ENCODE measurements at places on chromosomes 11 and 22.
A peak's percentile ranks its signal among the peaks of the same experiment; 100 is the strongest.

DNA sequence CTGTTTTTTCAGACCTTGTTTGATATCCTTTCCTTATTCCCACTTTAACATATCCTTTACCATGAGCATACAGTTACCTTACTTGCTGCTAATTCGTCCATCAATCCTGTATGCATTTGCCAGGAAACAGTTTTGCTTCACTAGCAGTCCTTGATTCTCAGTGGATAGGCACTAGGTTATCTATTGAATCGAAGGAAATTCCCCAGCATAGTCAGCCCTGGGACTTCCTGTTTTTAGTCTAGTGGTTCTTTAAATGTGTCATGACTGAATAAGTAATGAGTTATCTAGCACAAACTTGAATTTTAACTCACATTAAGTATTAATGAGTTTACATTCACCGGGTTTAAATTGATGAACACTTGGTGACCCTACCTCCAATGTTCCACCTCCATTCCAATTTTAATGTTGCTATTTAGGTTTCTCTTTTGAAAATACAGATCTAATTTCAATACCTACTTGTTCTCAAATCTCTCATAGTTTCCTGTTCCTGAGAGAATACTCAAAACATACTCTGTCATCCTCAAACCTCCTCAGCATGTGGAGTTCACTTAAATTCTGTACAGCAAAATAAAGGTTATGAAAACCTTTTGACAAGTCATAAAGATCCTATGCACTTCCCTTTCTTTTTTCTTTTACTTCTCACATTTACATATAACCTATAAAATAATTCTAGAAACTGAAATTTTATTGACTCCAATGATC, 1375.1 kb upstream of the TENM4 start:
- DNase-seq, result no peak

DNA sequence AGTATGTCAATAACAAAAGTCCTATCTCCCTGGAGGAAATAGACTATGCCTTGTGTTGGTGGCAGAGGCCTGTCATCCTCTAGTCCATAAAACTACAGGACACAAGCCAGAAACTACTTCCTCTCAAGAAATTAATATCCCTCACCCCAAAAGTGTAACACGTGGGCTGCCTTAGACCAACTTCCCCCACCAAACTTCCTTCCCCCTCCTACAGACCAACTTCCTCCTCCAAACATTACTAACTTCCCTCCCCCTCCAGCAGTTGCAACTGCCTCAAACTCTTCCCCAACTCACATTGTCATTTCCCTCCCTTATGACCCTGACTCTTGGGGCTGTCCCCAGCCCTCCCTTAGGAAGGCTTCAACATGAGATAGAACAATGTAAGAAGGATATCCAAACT, 6.3 kb downstream of the OR52K2 start:
- DNase-seq, result peak; percentile 45

DNA sequence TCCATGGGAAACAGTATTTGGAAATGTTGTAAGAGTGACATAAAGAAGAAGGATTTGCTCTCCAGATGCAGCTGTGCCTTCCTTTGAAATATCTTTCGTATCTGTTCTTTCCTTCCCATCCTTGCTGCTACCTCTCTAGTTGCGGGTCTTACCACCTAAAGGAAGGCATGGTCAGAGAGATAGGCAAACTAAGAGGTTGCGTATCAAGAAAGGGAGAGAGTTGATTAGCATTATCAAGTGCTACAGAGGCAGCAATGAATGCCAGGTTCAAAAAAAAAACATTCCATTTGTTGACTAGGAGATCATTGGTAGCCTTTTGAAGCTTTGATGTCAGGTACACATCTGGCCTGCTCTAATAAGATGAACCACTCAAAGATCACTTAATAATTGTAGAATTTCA, 4.6 kb downstream of the GTPBP1 start:
- DNase-seq, result no peak

DNA sequence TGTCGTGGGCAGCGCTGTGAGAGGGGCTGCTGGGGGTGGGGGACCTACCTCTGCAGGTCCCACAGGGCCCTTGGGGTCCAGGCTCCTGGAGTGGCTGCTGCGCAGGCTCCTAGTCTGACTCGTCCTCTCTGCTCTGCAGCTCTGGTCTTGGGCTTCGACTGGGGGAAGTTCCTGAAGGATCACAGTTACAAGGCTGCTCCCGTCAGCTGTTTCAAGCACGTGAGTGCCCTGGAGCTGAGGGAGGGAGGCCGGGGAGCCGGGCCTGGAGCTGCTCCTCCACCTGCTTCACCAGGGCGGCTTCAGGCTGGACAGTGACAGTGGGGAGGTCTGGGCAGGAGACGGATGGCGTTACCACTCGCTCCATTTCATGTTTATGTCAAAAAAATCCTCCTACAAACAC, 11.9 kb downstream of the L3MBTL2 start:
- DNase-seq, result peak; percentile 48

- DNase-seq, result no peak
Observed at GRCh38 chr11:117705866-117706265, 91.2 kb downstream of the DSCAML1 start.

Measured in muscle of leg (tissue), 16 donors.